Fibroblast of lung (primary cell): ENCODE measurements at places on chromosomes 7 and 10.

GRCh38 chr7:7742223-7742622, 23.8 kb upstream of the RPA3 start:
- no peak for DNase-seq

- DNase-seq = no peak
These were observed 23.2 kb downstream of the WIPI2 start for GRCh38 chr7:5213286-5213645.

DNA sequence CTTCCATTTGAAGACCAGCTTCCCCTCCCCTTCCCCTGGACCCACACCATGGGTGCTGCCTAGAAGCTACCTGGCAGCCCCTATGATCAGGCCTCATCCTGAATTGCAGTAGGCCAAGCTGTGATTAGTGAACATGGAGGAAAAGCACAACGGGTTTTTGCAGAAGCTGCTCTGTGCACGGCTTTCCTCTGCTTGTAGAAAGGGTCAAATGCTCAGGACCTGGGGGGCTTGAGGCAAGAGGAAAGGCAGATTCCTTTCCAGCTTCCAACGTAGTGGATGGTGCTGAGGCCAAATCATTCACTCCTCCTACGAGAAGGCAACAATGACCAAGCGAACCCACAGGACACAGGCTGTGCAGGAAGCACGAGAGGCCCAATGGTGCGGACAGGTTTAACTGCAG, 410.3 kb upstream of the SHH start:
- no peak for DNase-seq

DNA sequence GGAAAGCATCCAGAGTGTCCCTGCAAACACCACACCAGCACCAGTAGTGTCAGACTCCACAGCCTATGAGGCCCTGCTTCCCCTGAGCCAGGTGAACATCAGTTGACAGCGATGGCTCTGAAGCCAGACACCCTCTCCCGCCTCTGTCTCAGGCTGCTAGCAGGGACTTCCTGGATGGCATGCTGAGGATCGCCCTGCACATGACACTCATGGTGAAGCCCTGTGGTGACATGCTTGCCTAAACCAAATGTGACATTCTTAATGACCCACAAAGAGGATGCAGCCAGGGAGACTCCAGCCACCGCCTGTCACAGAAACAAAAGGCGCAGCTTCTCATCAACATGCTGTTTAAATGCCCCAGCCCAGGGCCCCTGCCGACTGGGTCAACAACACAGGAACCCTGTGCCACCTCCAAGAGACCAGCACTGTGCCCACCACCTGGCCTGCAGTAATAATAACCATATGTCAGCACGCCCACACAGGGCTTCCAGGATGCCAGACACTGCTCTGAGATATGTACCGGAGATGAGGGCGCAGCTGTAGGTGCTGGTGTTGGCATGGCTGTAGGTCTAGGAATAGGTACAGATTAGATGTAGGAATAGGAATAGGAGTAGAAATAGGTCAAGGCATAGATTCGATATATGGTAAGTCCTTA, 81.3 kb downstream of the GRID1 start:
- DNase-seq = no peak

DNA sequence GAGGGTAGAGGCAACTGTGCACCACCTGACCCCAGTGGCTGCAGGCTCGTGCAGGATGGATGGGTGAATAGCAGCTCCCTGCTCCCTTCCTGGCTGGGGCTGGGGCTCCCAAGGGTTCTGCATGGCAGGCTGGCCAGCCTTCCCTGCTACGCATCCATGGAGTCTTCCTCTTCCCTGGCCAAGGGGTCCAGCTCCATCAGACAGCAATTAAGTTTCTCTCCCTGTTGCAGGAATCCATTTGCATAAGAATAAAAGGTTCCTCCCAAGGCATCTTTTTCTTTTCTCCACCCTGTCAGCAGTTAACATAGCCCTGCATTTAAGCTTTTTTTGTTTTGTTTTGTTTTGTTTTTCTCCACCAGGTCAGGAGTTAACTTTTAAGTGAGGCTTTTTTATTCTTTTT, 10.0 kb upstream of the CPA2 start:
- DNase-seq = no peak

DNA sequence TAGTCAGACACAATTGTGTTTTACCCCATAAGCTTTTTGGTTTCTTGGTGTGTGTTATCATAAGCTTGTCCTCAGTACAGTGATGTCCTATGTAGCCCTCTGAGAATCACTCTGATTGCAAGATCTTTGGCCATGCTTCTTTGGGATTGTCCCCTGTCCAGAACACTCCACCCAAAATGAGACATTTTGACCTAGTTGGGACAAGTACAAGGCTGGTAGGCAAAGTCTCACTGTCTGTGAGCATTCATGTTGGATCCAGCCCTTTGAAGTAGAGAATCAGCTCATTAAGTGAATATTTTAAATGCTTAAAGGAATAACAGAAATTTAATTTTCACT, 28.9 kb upstream of the PCGF5 start:
- DNase-seq = no peak

DNA sequence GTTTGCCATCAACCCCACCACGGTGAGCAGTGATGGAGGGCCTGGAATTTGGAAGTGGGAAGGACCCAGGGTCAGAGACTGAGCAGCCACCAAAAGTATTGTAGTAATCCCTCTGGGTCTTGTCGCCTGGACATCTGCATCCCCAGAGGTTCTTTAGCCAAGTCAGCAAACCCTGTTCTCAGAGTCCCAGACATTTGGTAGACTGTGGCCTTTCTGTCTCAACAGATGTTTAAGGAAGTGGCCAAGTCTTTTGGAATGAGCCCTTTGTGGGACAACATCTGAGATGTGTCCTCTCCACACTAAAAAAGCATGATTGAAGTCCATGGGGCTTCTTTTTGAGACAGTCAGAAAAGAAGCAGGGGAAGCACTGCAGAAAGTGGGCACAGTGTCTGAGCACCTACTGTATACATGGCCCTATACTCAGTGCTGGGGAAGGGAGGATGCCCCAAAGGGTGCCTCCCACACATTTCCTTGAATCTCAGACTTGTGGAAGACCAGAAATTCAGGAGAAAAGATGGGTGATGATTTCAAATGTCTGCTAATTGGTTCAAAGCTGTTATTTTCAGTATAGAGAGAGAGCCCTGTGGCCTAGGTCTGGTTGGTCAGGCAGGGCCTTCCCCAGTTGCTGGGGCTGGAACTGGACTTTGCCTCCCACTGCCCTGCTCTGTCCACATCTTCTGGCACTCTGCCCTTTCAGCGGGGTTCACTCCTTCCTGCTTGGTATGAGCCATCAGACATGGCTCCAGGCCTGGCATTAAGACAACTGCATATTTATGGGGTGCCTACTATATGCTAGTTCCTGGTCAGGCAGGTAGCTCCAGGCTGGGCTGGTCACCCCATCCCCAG, 26.5 kb upstream of the VSIR start:
- DNase-seq = no peak

DNA sequence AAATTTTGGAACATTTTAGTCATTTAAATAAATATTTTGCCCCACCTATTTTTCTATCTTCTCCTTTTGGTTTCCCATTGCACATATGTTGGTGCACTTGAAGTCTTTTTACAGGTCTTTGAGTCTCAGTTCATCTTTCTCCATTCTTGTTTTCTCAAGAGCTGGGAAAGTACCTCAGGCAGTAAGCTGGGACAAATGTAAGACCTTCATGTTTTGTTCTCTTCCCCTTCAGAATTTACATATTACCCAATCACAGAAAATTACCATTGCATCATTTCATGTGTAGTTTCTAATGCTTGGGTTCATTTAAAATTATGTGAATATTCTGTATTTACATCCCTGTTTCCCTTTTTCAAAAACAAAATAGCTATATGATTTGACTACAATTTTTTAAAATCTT, 1150.0 kb upstream of the POT1 start:
- no peak for DNase-seq
